ENCODE measurements at places on chromosomes 6 and 20. TPM values are rescaled to one million over a fixed set of nuclear protein-coding genes. Genes with fewer than 3 reads are reported as not detected.

SLC26A8 gene
- total RNA-seq = 0.80 TPM

DNA sequence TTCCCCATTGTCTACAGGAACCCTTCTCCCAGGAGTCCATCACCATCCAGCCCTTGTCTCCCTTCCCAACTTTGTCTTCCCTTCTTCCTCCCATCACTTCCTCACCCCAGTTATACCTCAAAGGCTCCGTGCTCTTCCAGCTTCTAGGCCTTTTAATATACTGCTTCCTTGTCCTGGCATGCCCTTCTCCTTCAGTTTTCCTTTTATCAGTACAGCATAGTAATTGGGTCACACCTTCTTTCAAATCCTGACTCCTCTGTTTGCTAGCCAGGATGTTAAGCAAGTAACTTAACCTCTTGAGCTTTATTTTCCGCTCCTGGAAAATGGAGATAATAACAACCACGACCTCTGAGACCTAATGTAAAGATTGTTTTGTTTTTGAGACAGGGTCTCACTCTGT lies 54.9 kb upstream of the PNRC1 start:
- peaks cover 23% of the 10 kb centered on the region for H3K4me1 ChIP-seq
- H3K27ac ChIP-seq = no peak overlapping the region
- no peaks in the 10 kb centered on the region for H3K36me3 ChIP-seq
- H3K4me3 ChIP-seq = no peak overlapping the region
- no peak for DNase-seq

GRCh38 chr20:6622041-6622440 lies 145.4 kb upstream of the BMP2 start:
- DNase-seq = no peak
- no peak overlapping the region for H3K27ac ChIP-seq
- no peak overlapping the region for H3K4me3 ChIP-seq
- H3K4me1 ChIP-seq = peaks cover 12% of the 10 kb centered on the region
- H3K36me3 ChIP-seq = no peaks in the 10 kb centered on the region

DNA sequence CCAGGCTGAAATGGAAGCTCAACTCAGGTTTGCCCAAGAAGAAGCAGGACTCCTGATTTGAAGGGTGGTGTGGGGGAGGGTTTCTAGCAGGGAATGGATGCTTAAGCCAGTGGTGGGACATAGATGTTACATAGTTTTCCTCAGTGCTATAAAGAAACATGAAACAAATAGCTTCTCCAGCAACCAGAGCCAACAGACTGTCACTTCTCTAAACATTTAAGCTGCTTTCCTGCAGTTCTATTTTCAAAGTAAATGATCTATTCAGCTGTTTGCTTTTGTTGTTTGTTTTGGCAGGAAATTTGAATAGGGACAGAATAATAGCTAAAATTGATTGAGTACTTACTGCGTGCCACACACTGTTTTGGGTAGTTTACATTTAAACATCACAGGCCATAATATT lies 169.0 kb downstream of the UST start:
- no peak overlapping the region for H3K4me3 ChIP-seq
- H3K4me1 ChIP-seq = peaks cover 45% of the 10 kb centered on the region
- no peak for DNase-seq
